ENCODE measurements at places on chromosomes 5 and 9. TPM values are rescaled to one million over a fixed set of nuclear protein-coding genes. Genes with fewer than 3 reads are reported as not detected.

Gene C5orf58
- not detected for polyA plus RNA-seq

Gene EIF4E1B
- polyA plus RNA-seq: not detected

Gene SMU1
- 8.5 TPM for polyA plus RNA-seq

Gene SPINK1
- not detected for polyA plus RNA-seq

Gene SOHLH1
- not detected for polyA plus RNA-seq
